GM06990 (cell line): ENCODE measurements at places on chromosomes 2 and 18.

GRCh38 chr2:111972955-111973565 is 74.7 kb downstream of the MERTK start:
- peak; percentile 8 for DNase-seq

DNA sequence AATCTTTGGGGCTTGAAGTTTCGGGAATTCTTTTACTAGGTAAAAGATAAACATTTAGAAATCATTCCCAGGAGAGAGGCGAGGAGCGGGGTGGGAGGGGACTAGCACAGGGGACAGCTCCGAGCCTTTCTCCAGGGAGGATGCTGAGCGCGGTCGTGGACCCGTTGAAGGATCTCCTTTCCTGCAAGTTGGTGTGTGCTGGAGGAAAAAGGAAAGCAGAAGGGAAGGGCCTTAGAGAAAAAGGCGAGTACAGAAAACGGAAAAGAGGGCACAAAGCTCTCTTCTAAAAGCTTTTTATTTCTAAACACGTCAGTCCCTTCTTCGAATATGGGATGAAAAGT is 640 bp downstream of the SLC39A6 start:
- DNase-seq: no peak

- DNase-seq: no peak
These were observed 231.7 kb downstream of the TRIB2 start for GRCh38 chr2:12948231-12948960.

DNA sequence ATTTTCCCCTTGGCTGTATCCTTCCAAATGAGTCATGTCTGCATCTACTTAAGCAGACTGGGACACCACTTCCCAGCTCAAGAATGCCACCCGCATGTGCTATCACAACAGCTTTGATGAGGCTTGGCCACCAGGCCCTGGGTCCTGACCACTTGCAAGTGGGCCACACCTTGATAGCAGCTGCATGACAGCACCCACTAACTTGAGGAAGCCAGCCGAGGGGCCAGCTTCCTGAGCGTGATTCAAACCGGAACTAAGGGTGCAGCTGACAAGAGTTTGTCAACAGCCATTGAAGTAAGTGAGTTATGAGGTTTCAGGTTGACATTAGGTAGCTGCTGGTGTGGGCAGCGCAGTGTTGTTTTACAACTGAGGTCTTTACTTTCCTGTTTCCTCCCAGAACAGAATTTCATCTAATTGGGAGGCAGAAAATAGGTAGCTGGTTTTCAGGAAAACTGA is 54.4 kb downstream of the EPHA4 start:
- peak; percentile 57 for DNase-seq

- DNase-seq: no peak
These were observed 888.5 kb upstream of the FSHR start for GRCh38 chr2:50042771-50043170.

DNA sequence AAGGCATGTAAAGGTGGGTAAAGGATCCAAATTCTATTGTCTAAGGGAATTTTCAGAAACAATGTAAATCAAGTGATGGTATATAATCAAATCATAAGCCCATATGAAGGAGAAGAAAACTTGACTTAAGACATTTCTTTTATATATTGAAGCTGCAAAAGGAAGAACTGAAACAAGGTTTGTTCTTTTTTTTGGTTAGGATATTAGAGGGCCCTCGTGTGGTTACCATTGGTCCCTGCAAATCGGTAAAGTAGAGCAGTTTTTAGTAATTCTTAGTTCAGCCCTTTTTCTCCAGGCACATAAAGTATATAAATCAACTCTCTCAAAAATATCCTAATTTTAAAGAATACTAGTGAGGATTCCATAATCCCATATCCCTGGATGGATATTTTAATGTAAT is 105.6 kb upstream of the STK17B start:
- DNase-seq: no peak

DNA sequence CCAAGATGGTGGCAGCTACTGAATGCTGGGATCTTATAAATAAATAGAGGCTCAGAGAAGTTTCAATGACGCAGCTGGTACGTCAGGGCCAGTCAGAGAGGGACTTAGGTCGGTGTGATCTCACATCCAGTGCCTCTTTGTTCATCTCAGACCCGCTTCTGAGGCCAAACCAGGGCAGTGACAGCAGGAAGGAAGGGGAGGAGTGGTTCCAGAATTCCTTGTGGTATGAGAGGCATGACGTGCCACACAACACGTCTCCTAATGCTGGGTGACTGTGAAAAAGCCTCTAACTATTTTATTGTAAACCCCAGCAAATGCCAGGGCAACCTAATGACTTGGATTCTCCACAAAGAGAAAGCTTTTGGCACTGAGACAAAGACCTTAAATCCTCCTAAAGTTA is 423.3 kb downstream of the LPIN1 start:
- DNase-seq: no peak

GRCh38 chr2:43305517-43305916 is 79.1 kb upstream of the ZFP36L2 start:
- DNase-seq: no peak

DNA sequence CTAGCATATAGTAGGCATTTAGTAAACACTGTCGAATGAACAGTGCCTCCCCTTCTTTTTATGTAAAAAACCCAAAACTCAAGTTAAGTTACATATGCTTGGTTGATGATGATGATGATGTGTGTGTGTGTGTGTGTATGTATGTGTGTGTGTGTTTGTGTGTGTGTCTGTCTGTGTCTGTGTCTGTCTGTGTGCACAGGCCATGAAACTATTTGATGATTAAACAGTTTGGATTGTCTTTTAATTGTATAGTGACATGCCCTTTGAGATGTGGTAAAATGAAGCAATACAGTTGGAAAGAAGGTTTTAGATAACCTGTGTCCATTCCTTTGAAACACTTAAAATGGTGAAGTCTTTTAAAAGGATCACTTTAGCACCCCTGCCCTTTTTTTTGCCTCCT is 105.6 kb downstream of the MAP4K4 start:
- DNase-seq: no peak

- DNase-seq: no peak
These were observed 322.9 kb upstream of the ACVR2A start for GRCh38 chr2:147521936-147522335.

GRCh38 chr2:127053731-127054603 is 53.0 kb downstream of the BIN1 start:
- DNase-seq: no peak

DNA sequence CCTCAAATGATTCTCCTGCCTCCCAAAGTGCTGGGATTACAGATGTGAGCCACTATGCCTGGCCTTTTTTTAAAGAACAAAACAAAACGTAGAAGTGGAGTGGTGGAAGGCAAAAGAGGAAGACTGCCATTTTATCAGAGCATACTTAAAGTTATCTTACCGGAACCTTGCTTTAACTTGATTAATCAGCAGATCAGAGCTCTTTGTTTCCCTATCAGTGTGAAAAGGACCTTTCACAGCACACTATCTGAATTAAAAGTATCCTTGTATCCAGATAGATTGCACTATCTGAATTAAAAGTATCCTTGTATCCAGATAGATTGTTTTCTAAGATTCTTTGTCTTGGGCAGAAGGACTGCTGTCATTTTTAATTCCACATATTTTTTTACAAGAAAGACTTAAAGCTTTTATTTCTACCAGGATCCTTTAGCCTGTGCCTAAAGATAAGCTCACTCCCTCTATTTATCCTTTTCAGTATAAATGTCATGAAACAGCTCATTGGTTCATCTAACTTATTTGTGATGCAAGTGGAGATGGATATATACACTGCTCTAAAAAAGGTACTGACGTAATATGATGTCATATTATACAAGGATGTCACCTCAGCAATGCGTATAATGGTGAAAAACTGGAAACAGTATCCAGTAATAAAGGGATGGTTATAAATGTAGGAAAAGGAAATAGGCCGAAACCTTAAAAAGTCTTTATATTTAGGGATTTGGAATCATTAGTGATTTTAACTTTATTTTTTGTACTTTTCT is 17.8 kb downstream of the GMCL1 start:
- no peak for DNase-seq

GRCh38 chr2:11466307-11467128 is 557 bp upstream of the E2F6 start:
- no peak for DNase-seq

DNA sequence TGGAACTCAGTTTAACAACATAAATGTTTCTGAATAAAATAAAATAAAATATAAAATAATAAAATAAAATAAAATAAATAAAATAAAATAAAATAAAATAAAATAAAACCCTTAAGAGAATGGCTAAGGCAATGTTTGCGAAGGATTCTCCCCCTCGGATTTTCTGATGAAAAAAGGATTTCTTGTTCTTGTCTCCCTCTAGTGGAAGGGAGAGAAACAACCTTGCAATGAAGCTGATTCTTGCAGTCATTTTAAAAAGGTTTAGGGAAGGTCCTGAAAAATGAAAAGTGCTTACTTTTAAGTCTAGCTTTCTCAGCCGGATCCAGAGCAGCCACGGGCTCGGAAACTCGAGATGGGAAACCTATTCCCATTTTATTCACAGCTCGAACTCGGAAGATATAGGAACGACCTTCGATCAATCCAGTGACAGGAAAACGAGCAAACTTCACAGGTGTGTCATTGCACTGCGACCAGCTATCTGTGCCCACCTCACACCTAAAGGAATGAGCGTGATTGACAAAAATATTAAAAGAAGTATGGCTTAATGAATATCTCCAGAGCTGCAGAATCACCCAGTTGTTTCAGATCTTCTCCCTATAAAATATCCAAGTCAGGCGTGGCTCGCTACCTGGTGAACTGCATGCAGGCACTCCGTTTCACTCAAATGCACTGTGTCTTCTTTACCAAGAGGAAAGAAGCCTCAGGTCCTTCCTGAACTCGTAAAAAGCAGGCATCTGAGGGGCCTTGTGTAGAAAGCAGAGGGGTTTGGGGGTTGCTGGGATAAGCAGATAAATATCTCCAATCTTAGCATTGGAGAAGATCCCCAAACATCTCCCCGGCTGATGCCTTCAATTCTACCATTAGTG is 68.1 kb downstream of the MYOM1 start:
- DNase-seq: no peak

- DNase-seq: no peak
These were observed 7.1 kb downstream of the SH3BP4 start for GRCh38 chr2:234958746-234959395.

- DNase-seq: no peak
These were observed 110.7 kb upstream of the APCDD1 start for GRCh38 chr18:10343778-10344177.

- no peak for DNase-seq
These were observed 47.2 kb upstream of the RAB12 start for GRCh38 chr18:8562070-8562469.
